T-helper 22 cell (primary cell): ENCODE measurements at places on chromosomes 3 and 15.

DNA sequence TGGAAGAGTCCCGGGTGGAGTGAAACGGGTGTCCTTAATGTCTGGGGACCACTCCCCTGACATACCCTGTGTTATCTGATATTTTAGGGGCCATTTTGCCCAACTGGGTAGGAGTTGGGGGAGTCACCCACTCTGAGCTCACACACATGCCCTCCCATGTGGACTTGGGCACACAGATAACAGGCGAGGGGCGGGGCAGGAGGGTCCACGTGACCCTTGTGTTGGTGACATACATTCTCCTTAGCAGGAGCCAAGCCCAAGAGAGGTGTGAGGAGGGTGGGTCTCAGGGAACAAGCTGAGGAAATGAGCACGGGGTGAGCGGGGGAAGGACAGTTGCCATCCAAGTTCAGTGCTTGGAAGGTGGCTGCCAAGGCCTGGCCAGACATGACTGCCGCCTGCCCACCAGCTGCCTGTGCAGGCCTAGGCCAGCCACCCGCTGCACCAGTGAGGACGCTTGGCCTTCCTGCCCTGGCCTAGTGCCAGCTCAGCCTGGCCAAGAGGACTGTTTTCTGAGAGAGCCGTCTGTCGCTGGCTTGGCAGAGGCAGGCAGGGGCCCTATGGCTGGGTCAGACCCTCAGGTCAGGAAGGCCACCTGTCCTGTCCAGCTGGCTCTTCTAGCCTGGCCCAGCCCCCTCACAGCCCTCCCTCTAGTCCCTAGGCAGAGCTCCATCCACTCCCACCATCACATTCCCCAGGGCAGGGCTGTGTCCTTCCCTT, 31.3 kb upstream of the TMEM115 start:
- no peak for DNase-seq

DNA sequence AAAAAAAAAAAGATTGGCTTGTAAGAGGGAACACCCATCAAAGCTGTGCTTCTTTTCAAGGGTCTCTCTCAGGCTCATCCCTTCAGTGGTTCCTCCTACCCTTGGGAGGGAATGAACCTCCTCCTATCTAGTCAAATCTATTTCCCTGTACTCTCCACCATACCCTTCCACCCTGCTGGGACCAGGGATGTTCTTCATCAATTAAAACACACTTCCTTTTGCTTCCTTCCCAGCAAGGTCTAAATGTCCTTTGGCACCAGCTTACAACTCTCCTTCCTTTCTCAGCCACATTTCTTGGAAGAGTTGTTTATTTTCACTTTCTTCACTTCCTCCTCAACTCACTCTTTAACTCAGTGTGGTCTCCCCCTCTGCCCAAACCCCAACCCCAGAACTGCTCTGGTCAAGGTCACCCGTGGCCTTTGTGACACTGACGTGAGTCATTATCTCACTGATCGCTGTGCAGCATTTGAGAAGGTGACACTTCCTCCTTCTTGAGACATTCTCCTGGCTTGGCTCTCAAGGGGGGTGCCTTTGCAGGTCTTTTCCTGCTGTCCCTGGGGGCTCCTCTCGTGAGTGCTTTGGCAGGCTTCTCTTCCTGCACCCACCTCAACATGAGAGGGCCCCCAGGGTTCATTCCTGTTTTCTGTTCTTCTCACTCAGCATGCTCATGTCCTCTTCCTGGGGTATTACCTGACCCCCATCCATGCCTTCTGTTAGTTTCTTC, 210.5 kb upstream of the TLE3 start:
- no peak for DNase-seq

GRCh38 chr3:134749174-134749573, 45.9 kb upstream of the EPHB1 start:
- DNase-seq = no peak

- no peak for DNase-seq
Observed at GRCh38 chr3:9951598-9951961, 628 bp downstream of the PRRT3 start.

DNA sequence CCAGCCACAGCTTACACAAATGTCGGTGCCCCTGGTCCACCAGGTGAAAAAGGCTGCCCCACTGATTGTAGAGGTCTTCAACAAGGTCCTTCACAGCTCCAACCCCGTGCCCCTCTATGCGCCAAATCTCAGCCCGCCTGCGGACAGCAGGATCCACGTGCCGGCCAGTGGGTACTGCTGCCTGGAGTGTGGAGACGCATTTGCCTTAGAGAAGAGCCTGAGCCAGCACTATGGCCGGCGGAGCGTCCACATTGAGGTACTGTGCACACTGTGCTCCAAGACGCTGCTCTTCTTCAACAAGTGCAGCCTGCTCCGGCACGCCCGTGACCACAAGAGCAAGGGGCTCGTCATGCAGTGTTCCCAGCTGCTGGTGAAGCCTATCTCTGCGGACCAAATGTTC, 32.9 kb upstream of the ALPK3 start:
- no peak for DNase-seq

DNA sequence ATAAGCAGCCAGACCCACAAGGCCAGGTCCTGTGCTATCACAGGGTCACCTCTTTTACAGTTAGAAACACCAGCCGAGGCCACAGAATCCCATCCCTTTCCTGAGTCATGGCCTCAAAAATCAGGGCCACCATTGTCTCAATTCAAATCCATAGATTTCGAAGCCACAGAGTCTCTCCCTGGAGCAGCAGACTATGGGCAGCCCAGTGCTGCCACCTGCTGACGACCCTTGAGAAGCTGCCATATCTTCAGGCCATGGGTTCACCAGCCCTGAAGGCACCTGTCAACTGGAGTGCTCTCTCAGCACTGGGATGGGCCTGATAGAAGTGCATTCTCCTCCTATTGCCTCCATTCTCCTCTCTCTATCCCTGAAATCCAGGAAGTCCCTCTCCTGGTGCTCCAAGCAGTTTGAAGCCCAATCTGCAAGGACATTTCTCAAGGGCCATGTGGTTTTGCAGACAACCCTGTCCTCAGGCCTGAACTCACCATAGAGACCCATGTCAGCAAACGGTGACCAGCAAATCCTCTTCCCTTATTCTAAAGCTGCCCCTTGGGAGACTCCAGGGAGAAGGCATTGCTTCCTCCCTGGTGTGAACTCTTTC, 39.6 kb downstream of the TGM4 start:
- DNase-seq = peak; percentile 28

DNA sequence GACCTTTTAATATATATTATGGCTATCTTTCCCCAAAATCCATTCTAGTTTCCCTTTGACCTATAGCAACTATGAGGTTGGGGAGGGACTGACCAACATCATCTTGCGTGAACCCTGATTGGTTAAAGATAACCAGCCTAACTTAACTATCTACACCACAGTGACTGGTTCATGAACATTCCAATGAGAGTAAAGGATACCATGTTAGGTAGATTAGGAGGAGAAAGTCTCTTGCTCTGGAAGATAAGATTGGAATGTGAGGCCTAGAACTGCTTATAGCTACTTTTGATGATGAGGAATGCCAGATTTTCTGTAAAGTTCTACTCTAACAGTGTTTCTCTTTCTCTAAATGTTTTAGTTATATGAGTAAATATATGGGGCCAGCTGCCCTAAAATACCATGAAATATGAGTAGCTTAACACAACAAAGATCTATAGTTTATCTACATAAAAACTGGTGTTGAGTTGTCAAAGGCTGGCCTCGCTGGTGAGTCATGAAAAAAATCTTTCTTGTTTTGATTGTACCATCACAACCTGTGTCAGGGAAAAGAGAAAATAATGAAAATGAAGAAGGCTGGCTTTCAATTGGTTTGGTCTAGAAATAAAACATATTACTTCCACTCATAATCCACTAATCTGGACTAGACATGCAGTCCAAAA, 481.4 kb downstream of the NSUN3 start:
- DNase-seq = no peak

GRCh38 chr3:184570035-184570434, 8.4 kb downstream of the EPHB3 start:
- no peak for DNase-seq

DNA sequence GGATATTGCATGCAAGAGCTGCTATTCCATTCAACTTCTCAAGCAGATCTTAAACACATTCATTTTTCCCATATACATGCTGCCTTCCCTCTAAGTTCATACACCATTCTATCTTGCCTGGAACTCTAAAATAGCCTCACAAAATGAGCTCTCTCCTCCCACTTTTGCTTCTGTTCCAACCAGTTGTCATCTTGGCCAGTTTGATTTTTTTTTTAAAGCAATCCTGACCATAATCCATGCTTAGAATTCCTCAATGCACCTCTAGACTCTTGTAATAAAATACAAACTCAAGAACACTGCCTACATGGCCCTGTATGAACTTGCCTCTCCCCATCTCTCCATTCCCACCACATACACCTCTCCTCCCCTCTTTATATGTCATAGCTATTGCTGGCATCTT, 68.6 kb upstream of the NPHP3 start:
- DNase-seq = no peak

GRCh38 chr3:112619295-112619694, 21.6 kb downstream of the CCDC80 start:
- DNase-seq = no peak

- DNase-seq = no peak
Observed at GRCh38 chr3:167653760-167654159, at the start of gene WDR49. Gene WDR49 (minus strand): TSS chr3:167653942. CDS start chr3:167653425, 517 bp downstream.

DNA sequence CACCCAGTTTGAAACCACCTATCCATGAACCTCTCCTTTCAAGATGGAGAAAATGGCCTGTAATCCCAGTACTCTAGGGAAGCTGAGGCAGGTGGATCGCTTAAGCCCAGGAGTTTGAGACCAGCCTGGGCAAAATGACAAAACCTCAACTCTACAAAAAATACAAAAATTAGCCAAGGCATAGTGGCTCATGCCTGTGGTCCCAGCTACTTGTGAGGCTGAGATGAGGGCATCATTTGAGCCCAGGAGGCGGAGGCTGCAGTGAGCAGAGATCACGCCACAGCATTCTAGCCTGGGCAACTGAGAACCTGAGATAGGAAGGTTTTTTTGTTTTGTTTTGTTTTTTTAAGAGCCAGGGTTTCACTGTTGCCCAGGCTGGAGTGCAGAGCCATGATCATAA, 5.4 kb downstream of the TKT start:
- no peak for DNase-seq

DNA sequence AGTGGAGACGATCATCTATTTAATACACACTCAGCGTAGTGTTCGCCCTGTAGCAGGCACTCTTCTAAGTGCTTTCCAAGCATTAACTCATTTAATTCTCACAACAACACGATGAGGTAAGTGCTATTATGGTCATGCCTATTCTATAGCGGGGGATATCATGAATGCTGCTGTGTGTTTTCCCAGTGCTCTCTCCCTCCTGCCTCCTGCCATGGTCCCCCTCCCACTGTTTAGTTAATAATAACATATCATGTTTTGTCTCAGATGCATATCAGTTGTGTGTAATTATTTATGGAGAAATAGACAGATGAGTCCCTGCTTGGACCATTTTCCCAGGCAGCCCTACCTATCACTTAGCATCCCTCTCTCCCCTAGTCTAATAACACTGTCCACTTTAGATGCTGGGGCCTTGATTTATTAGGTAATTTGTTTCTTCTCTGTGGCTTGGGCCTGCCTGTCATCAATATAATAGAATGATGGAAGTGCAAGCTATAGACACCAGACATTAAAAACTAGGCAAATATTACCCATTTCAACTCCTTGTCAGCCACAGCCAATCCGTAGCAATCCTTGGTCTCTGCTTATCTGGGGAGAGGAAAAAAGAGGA, 122.9 kb upstream of the TLE3 start:
- DNase-seq = no peak

DNA sequence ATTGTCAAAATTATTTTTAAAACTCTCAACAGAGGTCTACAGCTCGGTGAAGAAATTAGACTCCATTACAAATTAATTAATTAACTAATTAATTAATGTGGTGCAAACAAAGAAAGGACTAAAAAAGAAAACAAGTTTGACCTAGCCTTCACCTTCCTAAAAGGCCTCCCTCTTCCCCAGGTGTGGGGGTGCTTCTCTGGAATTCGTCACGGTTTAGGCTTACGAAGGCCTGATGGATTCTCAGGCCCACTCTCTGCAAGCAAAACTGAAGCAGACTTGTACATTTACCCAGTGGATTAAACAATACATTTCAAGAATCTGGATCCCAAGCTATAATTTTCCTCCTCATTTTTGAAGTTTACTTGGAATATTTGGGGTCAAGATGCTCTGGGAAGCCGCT, 88.6 kb downstream of the TM4SF4 start:
- no peak for DNase-seq

DNA sequence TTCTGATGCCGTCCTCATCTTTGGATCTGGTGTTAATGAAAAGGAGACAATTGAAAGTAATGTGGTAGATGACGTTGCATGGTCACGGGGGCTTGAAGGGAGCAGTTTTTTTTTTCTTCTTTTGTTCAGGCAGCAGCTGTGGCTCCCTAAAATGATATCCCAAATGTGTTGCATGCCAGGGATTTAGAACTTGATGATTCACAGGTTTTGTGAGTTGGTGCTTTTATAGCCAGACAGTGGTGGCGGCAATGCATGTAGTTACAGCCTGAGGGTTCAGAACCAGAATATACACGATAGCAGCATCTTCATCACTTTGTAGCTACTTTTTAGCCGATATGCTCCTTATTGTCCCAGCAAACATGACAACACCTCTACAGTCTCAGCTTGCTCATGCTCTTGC, 133.4 kb downstream of the CHST2 start:
- no peak for DNase-seq

- DNase-seq = no peak
Observed at GRCh38 chr3:182244222-182244971, 532.7 kb downstream of the SOX2 start.

DNA sequence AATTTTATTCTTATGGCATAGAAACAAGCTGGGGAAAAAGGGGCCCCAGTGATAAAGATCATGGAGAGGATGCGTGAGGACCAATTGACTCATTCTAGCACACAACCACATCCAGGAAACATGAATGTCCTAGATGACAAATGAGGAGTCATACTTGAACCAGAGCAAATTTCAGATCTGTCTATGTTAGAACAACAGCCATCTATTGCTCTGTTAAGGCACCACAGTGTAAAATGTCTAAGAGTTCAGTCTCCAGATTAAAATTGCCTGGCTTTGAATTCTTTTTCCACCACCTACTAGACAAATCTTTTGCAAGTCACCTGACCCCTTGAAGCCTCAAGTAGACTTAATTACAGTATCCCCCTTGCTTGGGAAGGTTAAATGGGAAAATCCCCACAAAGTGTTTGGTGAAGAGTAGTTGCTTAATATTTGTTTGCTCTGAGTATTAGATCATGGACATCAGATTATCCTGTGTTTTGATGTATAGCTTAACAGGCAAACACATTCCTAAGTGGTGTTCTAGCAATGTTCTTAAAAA, 258.7 kb upstream of the TGFBR2 start:
- no peak for DNase-seq

GRCh38 chr3:171840811-171841619, 2.1 kb upstream of the TMEM212 start:
- DNase-seq = no peak
